Stimulated activated CD4-positive, alpha-beta T cell treated with anti-CD3 and anti-CD28 coated beads, Interleukin-2, amount 100 ng/mL, for 24 hours (primary cell): ENCODE measurements at places on chromosomes 1 and 21.

GRCh38 chr1:117014209-117014608, 12.6 kb downstream of the CD101 start:
- peak; percentile 16 for DNase-seq

DNA sequence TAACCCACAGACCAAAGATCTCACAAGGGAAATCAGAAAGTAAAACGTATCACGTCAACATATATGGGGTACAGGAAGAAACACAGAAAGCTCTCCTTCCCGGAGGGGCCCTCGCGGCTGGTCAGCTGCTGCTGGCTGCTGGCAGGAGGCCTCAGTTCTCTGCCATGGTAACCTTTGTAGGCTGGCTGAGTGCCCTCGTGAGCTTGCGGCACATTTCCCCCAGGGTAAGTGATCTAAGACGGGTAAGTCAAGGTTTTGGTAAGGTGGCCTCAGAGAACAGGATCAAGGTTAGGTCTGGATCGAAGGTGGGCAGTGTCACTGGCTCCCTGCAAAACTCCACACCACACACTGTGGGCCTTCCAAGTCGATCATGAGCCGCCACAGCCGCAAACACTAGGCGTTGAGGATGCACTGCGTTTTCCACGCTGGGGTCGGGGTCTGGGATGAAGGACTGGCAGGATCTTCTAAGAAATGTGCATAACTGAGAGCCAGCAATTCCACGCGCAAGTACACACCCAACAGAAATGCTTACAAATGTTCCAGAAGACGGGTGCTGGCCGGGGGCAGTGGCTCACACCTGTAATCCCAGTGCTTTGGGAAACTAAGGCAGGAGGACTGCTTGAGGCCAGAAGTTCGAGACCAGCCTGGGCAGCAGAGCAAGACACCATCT, 33.9 kb downstream of the WDR4 start:
- DNase-seq = no peak

- DNase-seq = no peak
Measured at GRCh38 chr1:176717066-176717750, 254.2 kb downstream of the PAPPA2 start.

DNA sequence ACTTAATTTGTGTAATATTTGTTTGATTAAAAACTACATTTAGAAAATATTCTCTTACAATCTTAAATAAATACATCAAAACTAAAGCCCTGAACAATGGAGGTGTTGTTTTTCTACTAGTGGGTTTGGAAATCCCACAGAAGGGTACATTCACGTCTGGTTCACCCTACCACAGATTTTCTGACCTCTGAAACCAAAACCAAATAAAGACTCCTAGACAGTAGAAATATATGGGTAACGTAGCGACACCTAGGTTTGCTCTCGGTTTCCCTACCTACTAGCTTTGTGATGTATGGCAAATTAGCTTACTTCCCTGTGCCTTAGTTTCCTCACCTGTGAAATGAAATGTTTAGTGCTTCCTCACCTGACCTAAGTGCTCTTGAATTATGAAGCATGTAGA, 312.6 kb downstream of the DPYD start:
- DNase-seq = no peak

- no peak for DNase-seq
Measured at GRCh38 chr1:234083460-234083859, 179.0 kb downstream of the SLC35F3 start.
